Hematopoietic multipotent progenitor cell treated with erythropoietin and hydrocortisone succinate and interleukin-3 and kit ligand, for 8 days (in vitro differentiated cells): ENCODE measurements at places on chromosomes 3 and 15.

- no peak for DNase-seq
Observed at GRCh38 chr3:95348879-95349278, 1286.0 kb downstream of the NSUN3 start.

DNA sequence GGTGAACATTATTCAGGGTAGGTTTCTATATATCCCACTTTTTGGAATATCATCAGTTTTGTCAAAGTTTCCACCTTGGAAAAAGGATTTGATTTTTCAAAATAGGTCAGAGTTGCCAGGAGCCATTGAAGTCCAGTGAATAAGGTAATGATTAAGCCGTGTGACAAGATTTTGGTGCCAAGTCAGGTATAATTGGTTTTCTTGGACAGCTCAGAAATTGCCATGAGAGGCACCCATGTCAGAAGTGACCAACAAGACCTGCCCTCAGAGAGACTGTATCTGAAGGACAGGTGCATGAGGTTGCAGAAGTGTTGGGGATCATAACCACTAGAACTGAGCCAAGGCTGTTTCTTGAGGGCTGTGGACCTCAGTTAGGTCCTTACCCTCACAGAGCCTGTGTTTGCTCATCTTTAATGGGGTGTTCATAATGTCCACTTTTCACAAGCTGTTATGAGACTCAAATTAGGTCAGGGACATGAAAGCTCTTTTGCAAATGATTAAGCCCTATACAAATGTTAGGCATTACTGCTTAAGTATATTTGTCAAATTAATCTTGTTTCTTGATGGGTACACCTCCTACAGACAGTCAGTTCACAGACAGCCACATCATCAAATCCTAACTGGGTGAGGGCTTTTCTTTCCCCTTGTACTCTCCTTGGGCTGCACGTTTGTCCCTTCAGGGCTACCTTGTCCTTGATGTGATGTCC is 32.3 kb downstream of the CASR start:
- DNase-seq = no peak

DNA sequence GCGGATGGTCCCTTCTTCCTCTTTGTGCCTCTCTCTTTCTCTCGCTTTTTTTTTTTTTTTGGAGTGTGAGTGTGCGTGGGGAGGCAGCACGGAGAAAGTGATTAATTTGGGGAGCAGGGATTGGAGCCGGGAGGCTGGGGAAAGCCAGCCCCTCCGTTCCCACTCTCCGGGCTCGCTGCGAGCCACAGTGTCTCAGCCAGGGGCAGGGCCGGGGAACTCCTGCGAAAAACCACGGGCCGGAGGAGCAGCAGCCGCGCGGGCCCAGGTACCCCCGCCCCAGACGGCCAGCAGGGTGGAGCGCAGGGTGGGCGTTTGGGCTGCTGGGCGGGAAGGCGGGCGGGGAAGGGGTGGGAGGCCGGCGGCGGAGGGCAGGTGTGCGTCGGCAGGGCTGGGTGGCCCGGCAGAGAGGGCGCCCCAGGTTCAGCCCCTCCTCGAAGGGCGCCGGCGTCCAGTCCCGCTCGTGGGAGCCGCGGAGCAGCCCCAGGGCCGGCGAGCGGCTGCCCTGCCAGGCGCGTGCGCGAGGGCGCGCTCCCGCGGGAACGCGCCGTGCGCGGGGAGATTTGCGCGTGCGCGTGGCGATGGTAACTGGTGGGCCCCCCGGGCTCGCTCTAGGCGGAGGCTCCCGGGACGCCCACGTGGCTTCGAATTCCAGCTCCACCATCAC is 1.4 kb downstream of the CHL1 start:
- DNase-seq = no peak

GRCh38 chr3:182683858-182684257 is 109.4 kb upstream of the ATP11B start:
- no peak for DNase-seq

DNA sequence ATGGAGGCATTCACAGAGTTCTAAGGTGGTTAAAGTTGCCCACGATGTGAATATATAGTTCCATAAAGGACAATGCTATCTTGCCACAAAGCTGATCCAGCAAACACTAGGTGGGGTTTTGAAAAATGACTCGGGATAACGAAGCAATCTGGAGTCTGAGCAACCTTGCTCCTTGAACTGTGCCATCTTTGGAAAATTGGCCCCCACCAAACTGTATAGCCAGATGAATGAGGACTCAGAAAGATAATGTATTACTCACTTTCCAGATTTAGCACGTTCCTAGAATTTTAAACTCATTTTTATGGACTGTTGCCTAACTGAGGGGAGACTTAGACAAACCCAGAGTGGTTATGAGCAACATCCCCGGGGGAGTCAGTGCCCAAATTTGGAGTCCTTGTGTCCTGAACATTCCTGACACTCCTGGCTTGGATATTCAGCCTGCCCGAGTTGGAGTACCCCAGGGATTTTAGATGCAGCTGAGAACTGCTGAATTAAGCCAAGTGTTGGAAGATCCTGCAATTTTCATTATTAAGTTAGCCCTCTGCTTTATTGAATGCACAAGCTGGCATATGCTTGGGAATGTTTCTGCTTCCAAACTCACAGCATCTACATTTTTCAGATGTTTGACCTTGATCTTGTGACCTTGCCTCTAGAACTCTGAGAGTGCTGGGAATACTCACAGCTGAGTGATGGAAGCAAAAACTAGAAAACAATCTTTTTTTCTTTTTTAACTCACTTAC is 8.8 kb upstream of the MAGI1 start:
- no peak for DNase-seq

DNA sequence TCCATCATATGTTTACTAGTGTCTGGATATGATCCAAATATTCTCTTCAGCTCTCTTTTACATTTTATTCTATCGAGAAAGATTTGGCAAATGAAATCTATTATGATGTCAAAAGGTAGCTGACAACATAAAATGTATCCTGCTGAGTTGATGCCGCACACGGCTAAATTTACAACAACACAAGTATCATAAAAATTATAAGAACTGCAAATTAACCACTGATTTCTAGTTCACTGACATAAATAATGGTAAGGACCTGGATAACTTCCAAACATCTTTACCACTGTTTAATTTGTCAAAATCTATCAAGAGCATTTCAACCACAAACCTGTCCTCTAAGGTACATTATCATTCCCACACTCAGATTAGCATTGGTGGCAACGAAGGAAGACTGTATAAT is 244.5 kb downstream of the FOXP1 start:
- DNase-seq = no peak

DNA sequence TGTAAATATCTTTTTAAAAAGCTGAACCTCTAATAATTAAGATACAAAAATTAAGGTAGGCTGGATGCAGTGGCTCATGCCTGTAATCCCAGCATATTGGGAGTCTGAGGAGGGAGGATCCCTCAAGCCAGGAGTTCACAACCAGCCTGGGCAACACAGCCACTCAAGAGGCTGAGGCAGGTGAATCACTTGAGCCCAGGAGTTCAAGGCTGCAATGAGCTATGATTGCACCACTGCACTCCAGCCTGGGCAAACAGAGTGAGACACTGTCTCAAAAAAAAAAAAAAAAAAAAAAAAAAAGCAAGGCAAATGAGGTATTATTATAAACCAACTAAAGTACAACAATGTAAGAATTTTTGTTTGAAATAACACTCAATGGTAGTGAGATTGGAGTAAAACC is 47.6 kb downstream of the EFHB start:
- no peak for DNase-seq

- no peak for DNase-seq
Observed at GRCh38 chr15:60400944-60401343, 3.2 kb upstream of the ANXA2 start.

DNA sequence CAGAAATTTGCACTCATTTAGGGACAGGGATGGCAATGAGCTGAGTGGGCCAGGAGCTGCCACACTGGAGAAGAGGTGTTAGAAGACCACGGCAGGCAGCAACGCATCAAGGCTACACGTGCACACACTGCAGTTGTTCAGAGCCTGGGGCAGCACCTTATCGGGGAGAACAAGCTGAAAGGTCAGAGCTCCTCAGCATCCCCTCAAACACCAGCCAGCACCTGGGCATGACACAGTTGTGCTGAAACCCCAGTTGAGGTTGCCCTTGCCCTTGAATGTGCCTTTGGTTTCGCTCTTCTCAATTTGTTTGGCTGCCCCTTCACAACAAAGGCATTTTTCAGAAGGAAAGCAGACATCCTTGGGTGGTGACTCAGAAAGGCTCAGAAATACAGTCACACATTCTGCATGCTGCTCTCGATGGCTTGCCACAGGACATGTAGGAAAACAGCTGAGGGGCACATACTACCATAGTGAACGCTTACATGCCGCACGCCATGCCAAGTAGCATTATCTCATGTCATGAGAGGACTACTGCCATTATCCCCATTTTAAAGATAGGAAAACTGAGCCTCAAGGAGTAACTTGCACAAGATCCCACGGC is 57.6 kb downstream of the ST8SIA2 start:
- no peak for DNase-seq

GRCh38 chr3:193850084-193850619 is 257.1 kb downstream of the OPA1 start:
- DNase-seq = no peak

DNA sequence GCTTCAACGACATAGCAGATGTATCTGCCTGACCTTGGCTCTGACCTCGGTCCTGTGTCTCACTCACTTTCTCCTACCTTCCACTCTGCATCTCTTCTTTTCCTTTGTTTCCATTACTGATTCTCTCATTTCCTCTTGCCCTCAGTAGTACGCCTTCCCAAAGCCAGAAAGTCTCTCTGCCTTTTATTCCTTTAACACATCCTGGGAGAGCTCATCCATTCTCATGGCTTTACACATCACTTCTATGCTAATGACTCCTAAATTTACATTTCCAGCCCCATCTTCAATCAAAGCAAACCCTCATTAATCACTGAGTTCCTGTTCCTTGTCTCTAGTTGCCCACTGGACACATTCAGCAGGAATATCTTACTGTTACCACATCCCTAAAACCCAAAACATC is 938.6 kb downstream of the NTRK3 start:
- no peak for DNase-seq

- DNase-seq = no peak
Observed at GRCh38 chr15:101043911-101044624, 124.9 kb downstream of the LRRK1 start.

DNA sequence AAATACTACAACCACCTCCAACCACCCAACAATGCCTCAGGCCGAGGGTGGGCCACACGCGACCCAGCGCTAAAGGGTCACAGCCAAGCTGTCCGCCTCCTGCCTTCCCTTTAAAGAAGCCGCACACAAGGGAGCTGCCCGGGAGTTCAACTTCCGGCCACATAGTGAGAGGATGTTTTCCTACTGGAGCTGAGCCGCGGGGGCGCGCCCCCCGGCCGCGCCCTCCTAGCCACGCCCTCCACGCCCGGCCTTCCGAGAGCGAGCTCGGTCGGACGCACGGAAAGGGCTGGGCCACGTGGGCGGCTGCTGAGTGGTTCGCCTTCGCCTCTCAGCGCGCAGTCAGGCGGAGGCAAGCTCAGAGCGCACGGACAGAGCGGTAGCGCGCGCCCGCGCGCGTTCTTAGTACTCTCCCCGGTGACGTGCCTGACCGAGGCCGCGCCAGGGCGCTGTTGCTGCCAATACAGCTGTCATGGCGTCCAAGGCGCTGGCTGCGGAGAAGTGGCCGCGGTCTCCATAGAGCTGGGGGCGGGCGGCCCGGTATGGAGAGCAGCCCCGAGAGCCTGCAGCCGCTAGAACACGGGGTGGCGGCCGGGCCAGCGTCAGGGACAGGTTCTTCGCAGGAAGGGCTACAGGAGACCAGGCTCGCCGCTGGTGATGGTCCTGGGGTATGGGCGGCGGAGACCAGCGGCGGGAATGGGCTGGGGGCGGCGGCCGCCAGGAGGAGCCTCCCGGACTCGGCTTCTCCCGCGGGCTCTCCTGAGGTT is at the start of gene MINDY2:
TSS of gene MINDY2 (plus strand) at position 446 of the 764 bp plus-strand sequence. CDS start at position 540, 94 bp downstream.
- peak; percentile 98 for DNase-seq

GRCh38 chr15:66774001-66774814 is 72.2 kb downstream of the SMAD6 start:
- DNase-seq = peak; percentile 76

DNA sequence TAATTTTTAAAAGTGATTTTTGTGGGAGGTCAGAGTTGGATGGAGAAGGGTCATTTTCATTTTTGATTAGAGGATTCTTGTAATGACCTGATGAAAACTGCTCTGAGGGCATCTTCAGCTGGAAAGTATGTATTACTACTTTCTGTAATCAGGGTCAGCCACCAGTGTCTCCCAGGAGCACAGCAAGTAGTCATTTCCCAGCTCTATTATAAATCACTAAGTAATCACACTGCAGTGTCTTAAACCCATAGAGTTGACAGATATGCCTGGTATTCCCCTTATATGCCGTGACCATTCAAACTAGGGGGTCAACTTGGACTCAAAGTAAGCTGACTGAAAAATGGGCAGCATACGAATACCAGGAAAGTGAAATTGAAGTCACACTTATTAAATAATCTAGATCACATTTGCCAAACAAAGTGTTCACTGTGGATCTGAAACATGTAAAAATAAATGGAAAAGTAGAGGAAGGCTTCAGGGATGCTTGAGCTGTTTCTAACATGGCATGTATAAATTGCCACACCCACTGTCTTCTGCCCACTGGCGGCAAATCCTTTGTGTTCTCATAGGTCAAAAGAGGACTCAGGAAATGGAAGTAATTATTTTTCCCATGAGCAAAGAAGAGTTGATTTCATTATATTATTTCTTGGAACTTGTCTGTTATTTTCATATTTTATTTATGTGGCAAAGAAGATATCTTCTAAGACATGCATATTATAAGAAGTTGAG is 105.7 kb downstream of the MBNL1 start:
- DNase-seq = no peak

DNA sequence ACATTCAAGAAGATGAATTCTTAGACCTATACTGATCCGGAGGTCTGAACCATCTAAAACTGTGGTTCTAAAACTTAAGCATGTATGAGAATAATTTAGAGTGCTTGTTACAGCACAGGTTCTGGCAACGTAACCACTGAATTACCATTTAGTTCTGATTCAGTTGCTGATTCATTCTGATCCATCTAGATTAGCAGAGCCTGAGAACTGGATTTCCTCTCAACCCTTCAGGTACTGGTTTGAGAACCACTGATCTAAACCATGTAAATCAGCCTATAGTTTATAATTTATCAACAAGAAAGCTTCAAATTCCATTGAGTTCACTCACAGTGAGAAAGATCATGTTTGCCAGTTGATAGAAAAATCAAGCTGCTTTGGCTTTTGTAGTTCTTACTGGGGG is 1001.1 kb upstream of the EPHA6 start:
- no peak for DNase-seq

- no peak for DNase-seq
Observed at GRCh38 chr15:60553163-60553562, 74.2 kb upstream of the ICE2 start.

- DNase-seq = peak; percentile 30
Observed at GRCh38 chr3:49554633-49555265, 472 bp downstream of the BSN start.
